ENCODE measurements at places on chromosomes 12 and 14. TPM values are rescaled to one million over a fixed set of nuclear protein-coding genes. Genes with fewer than 3 reads are reported as not detected.

DNA sequence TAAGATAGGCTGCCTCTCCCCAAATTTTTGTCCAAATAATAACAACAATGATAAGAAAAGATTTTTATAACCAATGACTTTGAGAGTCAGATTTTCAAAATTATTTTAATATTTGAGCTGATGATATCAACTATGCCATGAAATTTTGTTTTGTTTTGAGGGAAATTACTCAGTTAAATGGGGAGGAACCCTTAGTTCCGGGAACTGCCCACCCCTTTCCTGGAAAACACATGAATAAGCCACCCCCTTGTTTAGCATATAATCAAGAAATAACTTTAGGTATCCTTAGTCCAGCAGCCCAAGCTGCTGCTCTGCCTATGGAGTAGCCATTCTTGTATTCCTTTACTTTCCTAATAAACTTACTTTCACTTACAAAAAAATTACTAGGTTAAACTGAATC is 61.4 kb downstream of the HMGA2 start:
- H3K36me3 ChIP-seq = no peaks in the 10 kb centered on the region
- H3K4me3 ChIP-seq = no peak overlapping the region
- no peak overlapping the region for H3K27ac ChIP-seq
- H3K4me1 ChIP-seq = no peaks in the 10 kb centered on the region
- H3K27me3 ChIP-seq = peaks cover 20% of the 10 kb centered on the region
- no peak for DNase-seq

GRCh38 chr12:116299064-116299463 is 21.6 kb upstream of the MED13L start:
- H3K27ac ChIP-seq = no peak overlapping the region
- no peak for DNase-seq
- H3K27me3 ChIP-seq = peaks cover 22% of the 10 kb centered on the region
- H3K36me3 ChIP-seq = no peaks in the 10 kb centered on the region

- no peaks in the 10 kb centered on the region for H3K4me1 ChIP-seq
- no peaks in the 10 kb centered on the region for H3K36me3 ChIP-seq
- H3K27me3 ChIP-seq = no peaks in the 10 kb centered on the region
- H3K27ac ChIP-seq = no peak overlapping the region
Observed at GRCh38 chr12:18207266-18207665, 54.1 kb upstream of the PIK3C2G start.

DNA sequence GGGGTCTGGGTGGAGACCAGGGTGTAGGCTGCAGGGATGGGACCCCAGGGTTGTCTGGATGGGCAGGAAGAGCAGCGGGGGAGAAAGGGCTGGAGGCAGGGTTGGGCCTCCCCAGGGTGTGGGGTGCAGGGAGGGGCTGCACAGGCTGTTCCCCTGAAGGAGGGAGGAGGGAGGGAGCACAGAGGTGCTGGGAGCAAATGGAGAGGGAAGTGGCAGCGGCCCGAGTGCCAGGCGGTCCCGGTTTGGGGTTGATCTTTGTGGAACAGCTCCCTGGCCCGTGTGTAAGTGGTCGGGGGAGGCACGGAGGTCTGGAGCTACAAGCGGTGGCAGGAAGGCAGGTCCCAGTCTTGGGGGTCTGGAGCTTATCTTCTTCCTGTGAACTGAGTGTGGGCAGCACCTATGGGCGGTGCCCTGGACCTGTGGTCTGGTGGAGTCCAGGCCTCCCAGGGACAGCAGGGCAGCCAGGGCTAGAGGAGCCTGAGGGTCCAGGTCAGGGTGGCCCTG is 391.6 kb downstream of the TMEM121 start:
- H3K27me3 ChIP-seq = no peaks in the 10 kb centered on the region
- no peak overlapping the region for H3K27ac ChIP-seq
- H3K36me3 ChIP-seq = no peaks in the 10 kb centered on the region
- H3K4me1 ChIP-seq = no peaks in the 10 kb centered on the region

GRCh38 chr12:26773313-26774104 is 59.5 kb downstream of the ITPR2 start:
- H3K4me1 ChIP-seq = peaks cover 6% of the 10 kb centered on the region
- H3K36me3 ChIP-seq = peaks cover 34% of the 10 kb centered on the region
- H3K4me3 ChIP-seq = no peak overlapping the region

GRCh38 chr14:101934601-101935150 is 29.7 kb upstream of the DYNC1H1 start:
- no peak overlapping the region for H3K27ac ChIP-seq
- no peak for DNase-seq
- no peaks in the 10 kb centered on the region for H3K36me3 ChIP-seq
- peaks cover 5% of the 10 kb centered on the region for H3K4me1 ChIP-seq
- peaks cover 10% of the 10 kb centered on the region for H3K27me3 ChIP-seq

DNA sequence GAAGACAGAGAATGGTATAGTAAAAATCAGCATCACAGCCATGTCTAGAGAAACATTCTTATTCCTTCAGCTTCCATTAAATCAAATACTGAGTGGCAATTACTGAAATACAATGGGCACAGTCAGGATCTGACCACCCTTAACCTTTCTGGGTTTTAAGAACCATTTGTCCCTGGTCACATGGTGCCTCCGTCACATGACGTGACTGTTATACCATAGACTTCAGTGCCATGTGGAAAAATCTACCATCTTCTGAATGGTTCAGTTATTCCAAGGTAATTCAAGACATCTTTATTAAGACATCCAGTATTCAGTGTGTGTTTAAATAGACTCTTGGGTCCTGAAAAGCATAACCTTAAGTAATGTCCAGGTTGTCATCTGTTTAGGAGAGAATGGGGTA is 553.1 kb upstream of the FLRT2 start:
- no peaks in the 10 kb centered on the region for H3K36me3 ChIP-seq
- no peak overlapping the region for H3K4me3 ChIP-seq
- DNase-seq = no peak
- H3K27ac ChIP-seq = no peak overlapping the region
- H3K27me3 ChIP-seq = no peaks in the 10 kb centered on the region

DNA sequence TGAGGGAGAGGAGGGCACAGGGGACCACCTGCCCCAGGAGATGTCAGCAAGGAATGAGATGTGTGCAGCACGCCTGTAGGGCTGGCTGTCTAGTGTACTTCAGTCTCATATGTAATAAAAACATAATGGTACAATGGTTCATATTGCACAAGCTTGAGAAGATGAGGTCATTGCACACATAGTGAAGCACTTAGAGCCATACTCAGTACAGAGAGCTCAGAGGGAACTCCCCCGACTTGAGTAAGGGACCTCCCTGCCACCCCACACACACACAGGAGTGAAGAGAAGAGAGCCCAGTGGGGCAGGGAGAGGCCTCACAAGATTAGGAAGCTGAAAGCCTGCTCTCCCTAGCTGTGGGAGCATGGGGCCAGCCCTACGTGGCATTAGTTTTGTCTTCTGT is 61.5 kb downstream of the SLC6A12 start:
- H3K27ac ChIP-seq = no peak overlapping the region
- H3K4me1 ChIP-seq = no peaks in the 10 kb centered on the region
- H3K36me3 ChIP-seq = no peaks in the 10 kb centered on the region
- H3K4me3 ChIP-seq = no peak overlapping the region
- H3K27me3 ChIP-seq = peaks cover 2% of the 10 kb centered on the region

- H3K27me3 ChIP-seq = no peaks in the 10 kb centered on the region
- DNase-seq = no peak
- H3K36me3 ChIP-seq = peaks cover 24% of the 10 kb centered on the region
Observed at GRCh38 chr12:109109746-109110350, 6.5 kb upstream of the ACACB start.

The DIO3 gene
- not detected for total RNA-seq

The PPM1H gene
- total RNA-seq = not detected

The TPH2 gene
- not detected for total RNA-seq

The CIT gene
- 92.8 TPM for total RNA-seq

The CEP83 gene
- total RNA-seq = 15.0 TPM

The UBE3B gene
- 37.5 TPM for total RNA-seq

The CLEC1A gene
- not detected for total RNA-seq

The BMAL2 gene
- total RNA-seq = 28.8 TPM

The PIANP gene
- total RNA-seq = not detected

The CDK17 gene
- 42.5 TPM for total RNA-seq
